ENCODE measurements at places on chromosomes 6 and 20.

DNA sequence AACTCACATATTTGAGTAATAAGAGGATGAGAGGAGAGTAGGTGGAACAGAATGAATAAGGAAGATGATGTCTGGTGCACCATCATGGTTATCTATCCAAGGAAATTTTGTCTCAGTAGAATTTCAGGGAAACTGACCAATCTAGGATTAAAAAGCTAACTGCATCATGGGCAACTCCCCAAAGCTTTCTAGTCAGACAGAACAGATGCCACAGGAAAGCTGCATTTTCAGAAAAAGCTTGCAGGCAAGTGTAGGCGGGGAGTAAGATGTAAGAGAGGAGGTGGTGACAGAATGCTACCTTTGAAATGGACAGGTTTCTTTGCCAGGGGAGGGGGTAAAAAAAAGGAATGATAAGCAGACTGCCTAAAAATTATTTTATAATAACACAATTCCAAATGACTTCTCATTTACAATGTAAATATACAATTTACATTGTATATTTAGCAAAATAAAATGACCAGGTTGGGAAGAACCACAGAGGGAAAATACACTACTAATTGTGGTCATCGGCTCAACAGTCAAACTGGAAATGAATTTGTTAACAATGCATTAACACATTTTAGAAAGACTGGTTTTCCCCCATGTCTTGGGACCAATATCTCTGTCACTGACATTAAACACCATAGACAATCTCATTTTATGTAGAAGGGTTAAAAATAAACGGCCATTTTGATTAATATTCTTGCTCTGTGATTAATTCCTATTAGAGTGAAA lies 15.1 kb downstream of the NHSL1 start:
- no peak for DNase-seq

DNA sequence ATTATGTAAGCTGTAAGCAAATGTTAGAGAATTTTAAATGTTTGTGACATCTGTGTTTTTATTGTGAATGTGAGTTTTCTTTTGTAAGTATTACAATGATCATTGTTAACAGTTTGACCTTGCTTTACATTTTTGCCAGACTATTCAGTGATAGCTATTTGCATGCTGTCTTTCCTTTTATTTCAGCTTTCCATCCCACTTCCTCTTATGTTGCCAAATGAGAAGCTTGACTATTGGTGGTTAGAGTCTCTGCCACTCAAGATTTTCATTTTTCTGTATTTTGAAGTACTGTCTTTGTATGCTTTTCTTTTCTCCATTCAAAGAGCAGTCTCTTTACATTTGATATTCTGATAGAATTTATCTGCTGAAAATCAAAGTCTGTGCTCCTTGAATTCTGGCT lies 104.1 kb downstream of the PRIM2 start:
- DNase-seq = no peak

DNA sequence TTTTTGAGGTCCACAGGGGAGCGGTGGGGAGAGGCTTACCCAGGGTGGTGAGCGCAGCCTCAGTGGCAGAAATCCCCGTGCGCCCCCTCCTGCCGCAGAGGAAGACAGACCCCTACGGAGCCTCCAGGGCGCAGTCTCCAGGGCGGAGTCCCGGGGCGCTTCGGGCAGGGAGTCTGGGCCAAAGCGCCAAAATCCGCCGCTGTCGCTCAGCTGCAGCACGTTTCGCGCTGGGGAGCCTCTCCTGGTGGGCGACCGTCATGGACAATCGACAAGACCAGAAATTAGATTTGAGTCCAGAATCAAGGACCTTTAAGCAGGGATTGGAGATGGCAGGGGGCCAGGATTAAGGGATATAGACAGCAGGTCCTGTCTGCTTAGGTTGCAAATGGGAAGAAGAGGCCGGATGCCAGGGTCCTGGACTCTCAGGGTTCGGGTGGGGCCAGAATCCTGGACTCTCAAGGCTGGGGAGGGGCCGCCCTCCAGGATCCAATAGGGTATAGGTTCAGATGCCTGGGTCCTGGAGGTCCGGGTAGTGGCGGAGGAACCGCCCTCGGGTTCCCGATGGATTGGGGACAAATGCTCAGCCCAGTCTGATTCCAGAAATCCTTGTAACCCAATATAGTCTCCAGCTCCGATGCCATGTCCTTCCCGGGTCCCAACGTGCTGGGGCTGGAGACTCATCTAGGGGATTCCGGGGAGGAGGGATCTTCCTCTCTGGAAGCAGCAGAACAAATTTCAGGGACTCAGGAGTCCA lies 7.9 kb upstream of the HLA-E start:
- DNase-seq = no peak

GRCh38 chr20:52746190-52746589 lies 226.0 kb upstream of the TSHZ2 start:
- no peak for DNase-seq

DNA sequence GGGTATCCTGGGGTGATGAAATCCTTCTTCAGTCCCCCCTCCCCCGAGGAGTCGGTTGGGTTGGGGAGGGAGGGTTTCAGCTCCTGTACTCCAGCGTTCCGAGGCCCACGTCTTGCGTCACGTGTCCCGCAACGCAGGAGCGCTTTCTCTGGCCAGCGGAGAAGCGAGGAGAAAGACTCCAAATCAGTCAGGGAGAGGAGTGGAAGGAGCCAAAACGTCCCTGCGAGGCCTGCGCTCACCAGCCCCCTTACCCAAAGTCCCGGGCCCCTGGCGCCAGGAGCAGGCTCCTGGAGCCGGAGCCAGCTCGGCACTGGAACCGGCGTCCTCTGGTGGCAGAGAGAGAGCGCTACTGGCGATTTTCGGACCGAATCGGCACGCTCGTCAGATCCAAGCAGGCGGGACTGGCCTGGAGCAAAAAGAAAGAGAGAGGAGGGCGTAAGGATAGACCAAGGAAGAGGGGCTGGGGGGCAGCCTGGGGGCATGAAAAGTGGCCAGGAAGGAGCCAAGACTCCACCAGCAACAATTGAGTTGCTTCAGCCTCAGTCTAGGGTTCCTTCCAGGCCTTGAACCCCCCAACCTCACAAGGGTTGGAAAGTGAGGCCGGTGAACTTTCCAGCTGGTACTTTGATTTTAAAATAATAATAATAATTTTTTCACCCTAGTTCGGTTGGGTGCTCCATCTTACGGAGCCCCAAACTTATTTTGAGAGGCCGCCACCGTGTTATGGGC lies at the start of gene GNAS:
Gene GNAS, plus strand, starts transcription at position 174 of the 729 bp plus-strand sequence.
- peak; percentile 49 for DNase-seq

GRCh38 chr20:63178446-63178820 lies 37.5 kb downstream of the YTHDF1 start:
- DNase-seq = no peak

DNA sequence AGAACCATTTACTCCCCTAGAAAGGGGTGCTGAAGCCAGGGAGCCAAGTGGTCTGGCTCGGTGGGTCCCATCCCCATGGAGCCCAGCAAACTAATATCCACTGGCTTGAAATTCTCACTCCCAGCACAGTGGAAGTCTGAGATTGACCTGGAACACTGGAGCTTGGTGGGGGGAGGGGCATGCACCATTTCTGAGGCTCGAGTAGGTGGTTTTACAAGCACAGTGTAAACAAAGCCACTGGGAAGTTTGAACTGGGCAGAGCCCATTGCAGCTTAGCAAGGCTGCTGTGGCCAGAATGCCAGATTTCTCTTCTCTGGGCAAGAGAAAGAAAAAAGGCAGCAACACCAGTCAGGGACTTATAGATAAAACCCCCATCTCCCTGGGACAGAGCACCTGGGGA lies 855.8 kb upstream of the CITED2 start:
- DNase-seq = no peak

GRCh38 chr6:167699141-167699931 lies 127.4 kb upstream of the AFDN start:
- DNase-seq = no peak

GRCh38 chr6:28980852-28981430 lies 24.2 kb downstream of the ZNF311 start:
- peak; percentile 31 for DNase-seq

DNA sequence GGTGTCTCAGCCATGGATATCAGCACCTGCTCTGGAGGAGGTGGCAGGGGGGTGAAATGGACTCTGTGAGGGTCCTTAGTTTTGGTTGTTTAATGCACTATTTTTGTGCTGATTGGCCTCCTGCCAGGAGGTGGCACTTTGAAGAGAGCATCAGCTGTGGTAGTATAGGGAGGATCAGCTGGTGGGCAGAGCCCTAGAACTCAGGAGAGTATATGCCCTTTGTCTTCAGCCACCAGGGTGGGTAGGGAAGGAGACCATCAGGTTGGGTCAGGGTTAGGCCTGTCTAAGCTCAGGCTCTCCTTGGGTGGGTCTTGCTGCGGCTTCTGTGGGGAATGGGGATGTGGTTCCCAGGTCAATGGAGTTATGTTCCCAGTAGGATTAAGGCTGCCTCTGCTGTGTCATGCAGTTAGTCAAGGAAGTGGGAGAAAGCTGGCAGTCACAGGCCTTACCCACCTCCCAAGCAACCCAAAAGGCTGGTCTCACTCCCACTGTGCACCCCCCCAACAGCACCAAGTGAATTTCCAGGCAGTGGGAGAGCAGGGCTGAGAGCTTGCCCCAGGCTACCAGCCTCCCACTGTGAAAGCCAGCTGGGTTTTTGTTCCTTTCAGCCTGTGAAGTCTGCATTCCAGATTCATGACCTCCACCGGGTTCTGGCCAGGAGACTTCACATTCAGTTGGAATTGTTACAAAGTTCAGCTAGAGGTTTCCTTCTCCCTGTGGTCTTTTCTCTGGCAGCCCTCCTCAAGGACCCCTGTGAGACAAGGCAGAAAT lies 5.7 kb upstream of the OSTM1 start:
- DNase-seq = no peak

- no peak for DNase-seq
These were observed 82.7 kb upstream of the TRAF3IP2 start for GRCh38 chr6:111688331-111688730.

DNA sequence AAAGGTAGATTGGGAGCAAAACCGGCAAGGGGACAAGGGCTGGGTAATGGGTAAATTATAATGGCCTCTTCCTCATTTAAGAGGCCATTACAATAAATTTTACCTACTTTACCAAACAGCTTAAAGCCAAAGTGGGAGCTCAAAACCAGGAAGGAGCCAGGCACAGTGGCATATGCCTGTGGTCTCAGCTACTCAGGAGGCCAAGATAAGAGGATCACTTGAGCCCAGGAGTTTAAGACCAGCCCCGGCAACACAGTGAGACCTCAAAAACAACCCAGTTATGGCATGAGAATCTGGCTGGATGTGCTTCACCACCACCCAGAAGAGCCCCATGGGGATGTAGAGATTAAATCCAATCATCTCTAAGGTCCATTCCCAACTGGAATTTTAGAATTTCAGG lies 52.9 kb upstream of the TAF8 start:
- no peak for DNase-seq

GRCh38 chr20:1377984-1378734 lies 14.7 kb downstream of the FKBP1A start:
- DNase-seq = no peak

DNA sequence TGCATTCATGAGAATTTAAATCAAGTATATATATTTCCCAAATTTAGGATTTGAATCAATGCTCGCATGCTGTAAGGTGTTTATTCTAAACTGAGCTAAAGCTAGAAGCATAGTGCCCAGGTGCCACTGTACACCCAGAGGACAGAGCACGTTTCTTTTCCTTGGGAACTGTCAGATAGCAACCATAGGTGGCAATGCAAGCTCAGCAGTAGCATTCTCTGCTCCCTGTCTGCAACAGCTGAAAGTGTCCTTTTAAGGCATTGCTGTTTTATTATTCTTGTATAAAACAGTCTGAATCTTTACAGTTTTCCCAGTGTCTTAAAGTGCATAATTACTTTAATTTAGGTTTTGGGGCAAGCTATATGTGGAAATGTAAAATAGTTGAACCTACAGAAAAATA lies 443.4 kb upstream of the MMS22L start:
- DNase-seq = no peak

- no peak for DNase-seq
These were observed 262.0 kb downstream of the MAFB start for GRCh38 chr20:40427026-40427425.

DNA sequence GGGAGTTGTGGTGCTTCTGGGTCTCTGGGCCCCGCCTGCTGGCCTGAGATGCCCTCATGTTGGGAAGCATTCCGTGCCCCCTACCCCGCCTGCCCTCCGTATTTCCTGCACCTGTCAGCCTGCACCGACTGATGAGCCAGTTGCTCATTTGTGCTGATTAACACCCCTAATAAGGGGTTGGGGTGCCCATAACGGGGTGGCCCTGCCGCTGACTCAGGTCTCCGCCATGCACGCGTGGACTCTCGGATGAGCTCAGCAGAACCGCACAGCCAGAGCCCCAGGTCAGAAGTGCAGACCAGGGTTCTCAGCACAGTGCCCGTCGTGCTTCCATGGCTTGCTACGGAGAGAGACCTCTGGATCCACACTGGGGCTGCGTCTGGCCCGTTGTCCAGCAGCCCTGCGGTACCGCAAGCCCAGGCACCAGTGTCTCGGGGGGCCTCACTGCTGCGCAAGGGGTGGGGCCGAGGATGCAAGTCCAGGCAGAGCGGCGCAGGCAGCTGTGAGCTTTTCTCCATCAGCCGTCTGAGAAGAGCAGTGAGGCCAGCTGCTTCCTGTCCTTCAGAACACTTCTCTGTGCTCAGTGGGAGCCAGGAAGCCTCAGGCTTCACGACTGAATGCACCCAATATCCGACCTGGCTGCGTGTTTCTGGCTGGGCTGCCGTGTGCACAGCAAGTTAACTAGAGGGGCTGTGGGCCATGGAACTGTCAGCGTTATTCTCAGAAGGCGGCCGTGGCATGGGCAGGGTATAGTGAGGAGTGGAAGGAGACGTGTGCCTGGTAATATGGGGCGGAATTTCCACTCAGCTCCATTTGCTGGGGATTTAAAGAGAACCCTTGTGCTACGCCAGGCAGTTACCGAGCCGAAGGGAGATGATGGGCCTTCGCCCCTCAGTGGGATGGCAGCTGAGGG lies 18.6 kb downstream of the MTG2 start:
- no peak for DNase-seq

GRCh38 chr6:126312013-126312665 lies 27.8 kb upstream of the CENPW start:
- no peak for DNase-seq

- DNase-seq = no peak
These were observed 29.5 kb upstream of the SALL4 start for GRCh38 chr20:51831866-51832265.

GRCh38 chr20:54362283-54362682 lies 113.1 kb upstream of the DOK5 start:
- DNase-seq = no peak

Measured in T follicular helper cell (primary cell).